ENCODE measurements at places on chromosomes 5 and 9. TPM values are rescaled to one million over a fixed set of nuclear protein-coding genes. Genes with fewer than 3 reads are reported as not detected.
A peak's percentile ranks its signal among the peaks of the same experiment; 100 is the strongest.

IL5 gene
- total RNA-seq, result not detected

RASGEF1C gene
- 0.29 TPM for total RNA-seq

PCDHGB7 gene
- 0.44 TPM for total RNA-seq

FOXD1 gene
- total RNA-seq, result 10.3 TPM

PCDHB5 gene
- total RNA-seq, result 0.12 TPM

SPATA31C1 gene
- not detected for total RNA-seq

GRCh38 chr5:150062216-150062922 is 24.0 kb downstream of the CSF1R start:
- peaks cover 23% of the 10 kb centered on the region for H3K4me1 ChIP-seq
- H3K27me3 ChIP-seq, result no peaks in the 10 kb centered on the region
- H3K27ac ChIP-seq, result no peak overlapping the region
- no peaks in the 10 kb centered on the region for H3K36me3 ChIP-seq
- no peak overlapping the region for H3K4me3 ChIP-seq

DNA sequence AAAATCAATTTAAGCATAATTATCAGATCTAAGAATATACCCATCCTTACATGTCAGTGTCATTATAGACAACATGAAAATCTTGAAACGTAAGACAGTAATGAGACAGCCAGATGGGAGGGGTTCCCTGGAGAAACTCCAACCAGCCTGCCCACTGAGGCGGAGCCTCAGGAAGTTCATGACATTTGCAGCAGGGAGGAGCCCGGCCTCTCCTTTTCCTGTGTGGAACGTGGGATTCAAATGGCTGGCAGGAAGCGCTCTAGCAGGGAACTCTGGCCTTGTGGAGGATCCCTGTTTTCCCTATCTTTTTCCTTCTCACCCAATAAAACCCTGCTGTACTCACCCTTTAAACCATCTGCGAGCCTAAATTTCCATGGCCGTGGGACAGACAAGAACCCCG is 176.6 kb upstream of the KCNN2 start:
- no peaks in the 10 kb centered on the region for H3K27me3 ChIP-seq
- H3K36me3 ChIP-seq, result no peaks in the 10 kb centered on the region
- H3K4me1 ChIP-seq, result peaks cover 4% of the 10 kb centered on the region
- H3K27ac ChIP-seq, result no peak overlapping the region
- H3K4me3 ChIP-seq, result peak overlapping the region; percentile 23
- DNase-seq, result peak; percentile 40

GRCh38 chr5:11007269-11007870 is 246.3 kb upstream of the DAP start:
- H3K4me1 ChIP-seq, result no peaks in the 10 kb centered on the region
- no peak overlapping the region for H3K4me3 ChIP-seq
- no peak overlapping the region for H3K27ac ChIP-seq
- H3K27me3 ChIP-seq, result no peaks in the 10 kb centered on the region

GRCh38 chr5:137215261-137215660 is 283.9 kb downstream of the SPOCK1 start:
- H3K27ac ChIP-seq, result no peak overlapping the region
- no peak overlapping the region for H3K4me3 ChIP-seq
- no peaks in the 10 kb centered on the region for H3K36me3 ChIP-seq
- DNase-seq, result no peak
- H3K27me3 ChIP-seq, result no peaks in the 10 kb centered on the region
- H3K4me1 ChIP-seq, result peaks cover 46% of the 10 kb centered on the region

GRCh38 chr5:166032601-166033000 is 2258.8 kb upstream of the WWC1 start:
- no peaks in the 10 kb centered on the region for H3K36me3 ChIP-seq
- DNase-seq, result no peak
- no peak overlapping the region for H3K4me3 ChIP-seq
- no peaks in the 10 kb centered on the region for H3K4me1 ChIP-seq
- H3K27me3 ChIP-seq, result no peaks in the 10 kb centered on the region
- no peak overlapping the region for H3K27ac ChIP-seq

- no peaks in the 10 kb centered on the region for H3K27me3 ChIP-seq
- no peaks in the 10 kb centered on the region for H3K36me3 ChIP-seq
Measured at GRCh38 chr9:124812441-124812876, 35.5 kb downstream of the OLFML2A start.

GRCh38 chr5:65630981-65631380 is 6.2 kb downstream of the SHLD3 start:
- no peaks in the 10 kb centered on the region for H3K4me1 ChIP-seq
- H3K27me3 ChIP-seq, result no peaks in the 10 kb centered on the region
- no peak overlapping the region for H3K27ac ChIP-seq
- no peak for DNase-seq

DNA sequence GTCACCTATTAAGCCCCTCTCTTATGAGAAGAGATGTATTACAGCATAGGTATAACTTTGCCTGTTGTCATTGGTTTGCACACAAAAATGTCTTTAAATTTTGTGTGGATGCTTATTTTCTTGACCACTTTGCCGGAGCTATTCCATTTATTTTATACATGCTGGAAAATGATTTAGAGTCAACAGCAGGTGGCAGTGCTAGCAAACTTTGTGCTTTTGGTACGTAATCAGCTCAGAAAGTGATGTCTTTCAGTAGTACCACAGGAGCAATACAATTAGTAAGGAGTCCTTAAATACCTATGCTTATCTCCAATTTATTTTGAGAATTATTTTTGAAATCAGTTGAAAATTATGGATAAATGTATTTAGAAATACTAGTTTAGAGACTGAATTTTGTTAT is 19.8 kb upstream of the NUDT12 start:
- no peak overlapping the region for H3K27ac ChIP-seq
- H3K4me1 ChIP-seq, result no peaks in the 10 kb centered on the region
- no peaks in the 10 kb centered on the region for H3K36me3 ChIP-seq
- DNase-seq, result peak; percentile 73

Measured in PC-3 (cell line).